HS-27A (cell line): ENCODE measurements at places on chromosomes 12 and 14.

GRCh38 chr12:1907652-1908611, 10.5 kb downstream of the CACNA2D4 start:
- DNase-seq: no peak

- DNase-seq: no peak
Observed at GRCh38 chr12:22409377-22410164, 75.1 kb upstream of the ST8SIA1 start.

DNA sequence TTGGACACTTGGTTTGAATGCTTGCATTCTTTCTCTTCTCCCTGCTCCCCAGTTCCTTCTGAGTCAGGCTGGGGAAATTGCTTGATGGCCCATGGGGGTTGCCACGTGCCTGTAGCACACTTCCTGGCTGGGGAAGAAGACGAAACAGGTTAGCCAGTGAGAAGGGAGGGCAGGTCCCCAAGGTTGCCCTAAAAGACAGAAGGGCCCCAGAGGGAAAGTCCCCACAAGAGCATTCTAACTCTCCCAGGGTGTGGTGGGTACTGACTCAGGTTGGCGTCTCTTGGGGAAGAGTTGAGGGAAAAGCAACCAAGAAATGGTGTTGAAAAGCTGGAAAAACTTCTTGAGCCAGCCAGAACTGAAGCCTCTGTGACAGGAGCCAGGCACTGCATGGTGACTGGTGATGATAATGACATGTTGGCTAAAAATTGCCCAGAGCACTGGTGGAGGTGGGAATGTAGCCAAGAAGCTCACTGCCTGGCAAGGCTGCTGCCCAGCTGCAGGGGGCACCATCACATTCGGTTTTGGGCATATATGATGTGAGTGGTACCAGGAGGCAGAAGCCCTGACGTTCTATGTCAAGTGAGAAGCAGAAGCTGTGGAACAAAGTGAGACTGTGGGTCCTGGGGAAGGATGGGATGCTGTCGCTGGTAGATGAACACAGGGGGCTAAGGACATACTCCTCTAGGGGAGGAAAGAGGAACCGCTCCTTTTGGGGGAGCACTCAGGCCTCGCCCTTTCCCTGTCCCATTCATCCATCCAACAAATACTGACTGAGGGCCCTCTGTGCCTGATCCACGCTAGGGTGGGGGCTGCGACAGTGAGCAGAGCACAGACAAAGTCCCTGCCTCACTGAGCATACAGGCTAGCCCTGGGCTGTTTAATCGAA, 8.1 kb upstream of the RABGGTA start:
- no peak for DNase-seq

DNA sequence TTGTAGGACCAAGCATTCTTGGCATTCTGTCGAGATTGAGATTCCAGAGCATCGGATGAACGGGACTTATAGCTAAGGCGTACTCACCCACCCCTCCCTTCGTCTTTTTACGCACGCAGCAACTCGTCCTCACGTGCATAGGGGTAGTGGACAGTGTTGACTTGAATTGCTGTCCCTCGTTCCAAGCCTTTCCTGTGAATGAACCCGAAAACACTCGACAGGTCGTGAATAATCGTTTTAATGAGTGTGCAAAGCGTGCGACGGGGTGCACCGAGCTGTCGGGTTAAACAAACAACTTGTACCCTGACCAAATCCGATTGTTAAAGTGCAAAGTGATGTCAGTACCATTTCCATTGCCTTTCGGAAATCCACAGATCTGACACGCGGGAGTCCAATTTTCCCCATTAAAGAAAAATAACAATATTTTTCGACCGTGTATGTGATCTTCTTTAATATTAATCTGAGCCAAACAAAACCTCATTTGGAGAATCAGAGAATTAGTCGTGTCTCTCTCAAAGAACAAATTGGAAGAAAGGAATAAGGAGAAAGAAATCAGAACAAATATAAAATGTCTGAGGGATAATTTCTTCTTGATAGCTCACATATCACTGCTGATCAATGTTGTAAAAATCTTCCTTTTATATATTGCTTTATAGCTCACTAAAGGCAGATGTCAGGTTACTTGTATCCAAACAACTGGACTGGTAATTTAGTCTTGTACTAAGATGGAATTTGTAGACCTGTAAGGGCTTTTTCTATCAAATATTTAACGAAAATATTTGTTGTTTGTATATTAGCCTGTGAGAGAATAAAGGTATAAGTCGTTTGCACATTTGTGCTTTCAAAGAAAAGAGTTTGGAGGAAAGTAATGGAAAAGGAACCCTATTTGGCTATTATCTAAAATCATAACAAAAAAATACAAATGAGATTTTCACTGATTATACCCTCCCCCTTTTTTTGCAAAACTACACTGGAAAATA, 11.8 kb downstream of the FOXG1 start:
- DNase-seq: no peak

GRCh38 chr14:64634558-64634957, 69.7 kb upstream of the PLEKHG3 start:
- no peak for DNase-seq
